ENCODE measurements at places on chromosomes 7 and 10.

DNA sequence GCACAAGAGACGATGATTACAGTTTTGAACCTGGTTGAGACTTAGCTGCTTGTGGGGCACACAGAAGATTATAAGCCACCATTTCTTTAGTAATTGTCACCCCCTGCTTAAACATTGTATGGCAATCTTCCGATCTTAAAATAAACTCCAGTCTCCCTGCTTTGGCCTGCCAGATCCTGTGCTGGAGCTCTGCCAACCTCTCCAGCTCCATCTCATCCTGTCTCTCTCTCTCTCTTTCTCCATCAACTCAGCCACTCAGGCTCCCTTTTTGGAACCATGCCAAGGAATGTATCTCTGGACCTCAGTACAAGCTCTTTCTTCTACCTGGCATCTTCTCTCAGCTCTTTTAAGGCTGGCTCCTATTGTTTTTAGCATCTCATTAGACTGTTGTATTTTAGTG is 1053.2 kb downstream of the REEP3 start:
- DNase-seq = no peak

DNA sequence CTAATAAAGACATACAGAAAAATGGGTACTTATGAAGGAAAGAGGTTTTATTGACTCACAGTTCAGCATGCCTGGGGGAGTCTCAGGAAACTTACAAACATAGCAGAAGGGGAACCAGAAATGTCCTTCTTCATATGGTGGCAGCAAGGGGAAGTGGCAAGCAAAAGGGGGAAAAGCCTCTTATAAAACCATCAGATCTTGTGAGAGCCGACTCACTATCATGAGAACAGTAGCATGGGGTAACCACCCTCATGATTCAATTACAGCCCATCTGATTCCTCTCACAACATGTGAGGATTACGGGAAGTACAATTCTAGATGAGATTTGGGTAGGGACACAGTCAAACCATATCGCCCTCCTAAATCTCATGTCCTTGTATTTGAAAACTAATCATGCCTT is 1305.4 kb upstream of the SORCS1 start:
- no peak for DNase-seq

- no peak for DNase-seq
These were observed 192.6 kb upstream of the C7orf33 start for GRCh38 chr7:148397985-148398384.

- DNase-seq = no peak
These were observed 307.5 kb downstream of the CNTNAP2 start for GRCh38 chr7:146424084-146424483.

DNA sequence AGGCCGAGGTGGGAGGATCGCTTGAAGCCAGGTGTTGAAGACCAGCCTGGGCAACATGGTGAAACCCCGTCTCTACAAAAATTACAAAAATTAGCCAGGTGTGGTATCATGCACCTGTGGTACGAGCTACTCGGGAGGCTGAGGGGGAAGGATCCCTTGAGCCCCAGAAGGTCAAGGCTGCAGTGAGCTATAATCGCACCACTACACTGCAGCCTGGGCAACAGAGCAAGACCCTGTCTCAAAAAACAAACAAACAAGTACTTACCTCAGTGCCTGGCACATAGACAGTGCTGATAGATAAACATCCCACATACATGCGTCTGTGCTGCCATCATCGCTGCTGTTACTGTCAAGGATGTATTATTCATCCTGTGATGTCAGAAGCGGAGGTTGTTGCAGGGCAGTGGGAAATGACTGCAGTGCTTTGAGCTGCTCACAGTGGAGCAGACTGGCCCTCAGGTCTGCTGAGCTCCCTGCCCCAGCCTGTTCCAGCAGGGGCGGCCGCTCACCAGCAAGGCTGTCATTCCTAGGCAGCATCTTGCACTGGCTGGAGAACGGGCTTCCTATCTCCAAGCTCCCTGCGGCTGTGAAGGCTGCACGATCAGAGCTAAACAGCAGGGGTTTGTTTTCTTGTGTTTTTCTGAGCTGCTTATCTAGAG is 18.6 kb downstream of the FOXK1 start:
- DNase-seq = no peak

DNA sequence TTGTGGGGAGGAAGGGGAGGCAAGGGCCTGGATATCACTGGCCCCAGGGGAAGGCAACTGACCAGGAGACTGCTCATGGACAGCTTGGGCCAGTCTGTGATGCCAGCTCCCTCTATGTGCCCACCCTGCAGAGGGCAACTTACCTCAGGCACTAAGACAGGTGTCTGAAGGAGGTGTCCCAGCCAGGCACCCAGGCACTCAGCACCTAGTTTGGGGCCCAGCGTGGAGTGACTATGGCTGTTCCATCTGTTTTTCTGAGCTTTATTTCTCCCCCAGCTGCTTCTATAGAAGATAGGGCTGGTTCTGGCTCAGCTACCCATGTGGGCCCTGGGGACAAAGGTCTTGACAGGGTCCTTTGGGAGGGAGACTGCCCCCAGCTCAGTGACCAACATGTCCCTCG is 150.6 kb upstream of the PCBD1 start:
- no peak for DNase-seq

DNA sequence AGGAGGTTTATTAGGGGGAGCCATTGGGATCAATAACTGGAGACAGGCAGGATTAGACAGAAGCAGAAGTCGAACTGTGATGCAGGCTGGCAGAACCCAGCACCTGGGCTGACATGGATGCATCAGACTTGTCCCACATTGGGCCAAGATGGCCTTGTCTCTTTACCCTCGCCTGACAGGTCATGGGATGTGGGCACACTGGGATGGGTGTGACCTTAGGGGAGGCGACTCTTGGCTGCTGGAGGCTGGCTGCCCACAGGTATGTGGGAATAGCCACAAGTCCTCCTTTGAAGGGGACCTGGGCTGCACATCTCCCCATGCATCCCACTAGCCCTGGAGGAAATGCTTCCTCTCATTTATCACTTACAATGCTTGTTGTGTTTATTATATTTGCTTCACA is 17.3 kb downstream of the NFE2L3 start:
- DNase-seq = no peak

DNA sequence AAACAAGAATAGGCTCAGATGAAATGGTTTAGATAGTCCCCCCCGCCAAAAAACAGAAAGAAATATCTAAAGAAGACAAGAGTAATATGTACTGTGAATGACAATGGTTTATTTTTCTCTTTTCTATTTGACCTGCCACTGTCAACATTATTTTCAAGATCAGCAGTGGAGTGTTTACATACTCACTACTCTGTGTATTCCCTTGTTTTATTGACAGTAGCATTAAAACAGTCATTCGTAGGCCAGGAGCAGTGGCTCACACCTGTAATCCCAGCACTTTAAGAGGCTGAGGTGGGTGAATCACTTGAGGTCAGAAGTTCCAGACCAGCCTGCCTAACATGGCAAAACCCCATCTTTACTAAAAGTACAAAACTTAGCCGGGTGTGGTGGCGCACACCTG is 245.3 kb upstream of the SLC26A5 start:
- no peak for DNase-seq

DNA sequence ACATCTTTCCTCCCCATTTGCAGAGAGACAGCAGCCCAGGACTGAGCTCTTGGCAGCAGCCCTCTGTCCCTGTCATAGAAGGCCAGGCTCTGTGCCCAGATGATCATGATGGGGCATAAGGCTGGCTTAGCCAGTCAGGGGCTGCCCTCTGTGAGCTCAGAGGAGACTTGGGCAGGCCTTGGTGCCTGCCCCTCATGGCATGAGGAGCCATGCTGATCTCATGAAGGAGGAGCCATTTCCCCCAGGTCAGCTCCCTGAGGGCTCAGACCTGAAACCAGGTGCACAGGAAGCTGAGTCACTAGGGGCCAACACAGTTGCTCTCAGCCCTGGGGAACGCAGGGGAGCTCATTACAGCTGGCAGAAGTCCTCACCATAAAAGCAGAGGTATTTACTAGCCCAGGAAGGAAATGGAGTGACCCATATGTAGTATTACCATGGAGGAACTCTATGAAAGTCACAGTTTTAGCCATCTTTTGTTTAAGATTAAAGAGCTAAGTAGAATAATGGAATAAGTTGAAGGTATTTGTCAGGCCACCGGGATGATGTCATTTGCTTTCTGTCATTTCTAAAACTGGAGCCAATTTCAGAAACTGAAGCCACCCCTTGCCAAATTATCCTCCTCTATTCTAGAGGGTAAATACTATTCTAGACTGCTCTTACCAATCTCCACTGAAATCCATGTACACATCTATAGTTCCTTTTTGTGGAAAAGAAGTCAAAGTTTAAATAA is 362.4 kb upstream of the ZNF32 start:
- DNase-seq = no peak

DNA sequence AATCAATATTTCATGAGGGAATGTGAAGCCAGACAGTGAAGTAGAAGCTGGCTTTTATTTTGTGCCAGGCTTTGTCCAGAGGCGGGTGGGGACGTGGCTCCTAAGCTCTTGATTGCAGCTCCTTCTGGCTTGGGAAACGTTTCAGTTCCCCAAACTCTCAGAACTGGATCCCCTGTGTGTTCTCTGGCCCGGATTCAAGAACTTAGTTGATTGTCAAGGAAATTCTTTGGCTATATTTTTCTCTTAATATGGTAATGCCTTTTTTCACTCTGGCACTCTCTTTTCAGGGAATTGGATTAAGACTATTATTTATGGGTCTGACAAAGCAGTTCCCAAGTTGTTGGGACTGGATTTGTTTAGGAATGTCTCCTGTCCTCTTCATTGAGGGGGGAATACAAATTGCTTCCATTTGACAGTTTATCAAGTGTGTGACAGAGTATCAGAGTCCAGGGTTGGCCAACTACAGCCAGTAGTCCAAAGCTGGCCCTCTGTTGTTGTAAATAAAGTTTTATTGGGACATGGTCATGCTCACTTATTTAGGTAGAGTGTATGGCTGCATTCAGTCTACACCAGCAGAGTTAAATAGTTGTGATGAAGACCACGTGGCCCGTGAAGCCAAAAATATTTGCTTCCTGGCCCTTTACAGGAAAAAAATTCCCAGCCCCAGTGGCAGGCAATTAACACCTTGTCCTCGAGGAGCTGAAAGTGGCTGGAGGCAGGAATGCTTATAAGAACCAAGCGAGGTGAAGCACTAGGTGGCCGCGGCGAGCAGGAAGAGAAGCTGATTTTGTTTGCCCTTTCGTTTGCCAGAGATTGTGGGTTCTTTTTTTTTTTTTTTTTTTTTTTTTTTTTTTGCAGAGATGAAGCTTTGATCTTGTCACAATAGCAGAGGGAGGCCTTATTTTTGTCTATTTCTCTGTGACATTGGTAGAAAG is 34.3 kb downstream of the HTRA1 start:
- DNase-seq = no peak

Data from stimulated activated CD4-positive, alpha-beta T cell treated with anti-CD3 and anti-CD28 coated beads, TNF-alpha, amount 100 ng/mL, for 4 hours (primary cell).